NCI-H2171 treated with DMSO at 0.1 percent for 48 hours (cell line): ENCODE measurements at places on chromosomes 1 and 21.

GRCh38 chr1:25831569-25832196, 11.9 kb downstream of the MTFR1L start:
- no peak for DNase-seq

DNA sequence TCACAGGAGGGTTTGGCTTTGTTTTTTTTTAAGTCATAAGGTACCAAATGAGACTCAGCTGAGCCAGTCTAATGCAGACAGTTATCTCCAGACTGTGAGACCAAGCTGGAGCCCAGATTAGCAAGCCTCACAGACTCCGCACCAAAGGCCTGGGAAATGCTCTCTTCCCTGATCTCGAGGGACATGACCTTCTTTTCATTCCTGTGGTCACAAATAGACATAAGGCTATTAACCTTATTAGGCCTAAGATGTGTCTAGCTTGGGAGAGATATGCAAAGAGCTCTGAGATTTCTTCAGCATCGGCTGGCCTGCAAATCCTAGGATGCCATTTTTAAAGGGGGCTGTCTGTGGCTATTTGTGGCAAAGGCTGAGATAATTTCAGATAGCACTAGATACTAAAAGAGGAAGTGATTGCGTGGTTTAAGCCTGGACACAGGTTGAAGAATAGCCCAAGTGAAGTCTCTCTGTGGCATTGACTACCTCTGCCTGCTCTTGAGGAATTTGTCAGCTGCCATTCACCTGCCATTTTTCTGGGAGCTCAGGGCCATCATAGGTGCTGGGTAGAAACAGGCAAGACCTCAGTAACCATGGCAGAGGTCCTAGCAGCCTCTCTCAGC, 301.3 kb downstream of the SIPA1L2 start:
- DNase-seq: no peak

DNA sequence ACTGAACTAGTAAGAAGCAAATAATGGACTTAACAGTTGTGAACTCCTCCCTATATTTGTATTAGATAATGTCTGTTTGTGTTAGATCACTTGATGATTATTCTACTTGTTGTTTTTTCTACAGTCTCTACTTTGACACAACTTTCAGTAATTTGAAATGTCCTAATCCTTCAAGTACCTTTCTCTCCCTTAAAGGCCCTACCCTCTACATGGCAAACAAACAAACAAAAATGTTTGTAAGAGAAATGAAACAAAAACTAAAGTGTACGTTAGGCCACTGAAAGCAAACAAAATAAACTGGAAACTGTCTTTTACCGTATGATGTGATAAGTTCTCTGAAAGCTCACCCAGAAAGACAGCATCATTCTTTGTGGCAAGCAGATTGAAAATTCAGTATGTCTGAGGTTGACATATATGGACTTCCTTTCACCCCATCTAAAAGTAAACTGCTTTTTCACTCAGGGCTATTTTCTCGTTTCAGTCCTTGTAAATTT, 255.9 kb upstream of the SNX7 start:
- no peak for DNase-seq

- DNase-seq: no peak
These were observed 329.3 kb upstream of the NR5A2 start for GRCh38 chr1:199698222-199698621.

DNA sequence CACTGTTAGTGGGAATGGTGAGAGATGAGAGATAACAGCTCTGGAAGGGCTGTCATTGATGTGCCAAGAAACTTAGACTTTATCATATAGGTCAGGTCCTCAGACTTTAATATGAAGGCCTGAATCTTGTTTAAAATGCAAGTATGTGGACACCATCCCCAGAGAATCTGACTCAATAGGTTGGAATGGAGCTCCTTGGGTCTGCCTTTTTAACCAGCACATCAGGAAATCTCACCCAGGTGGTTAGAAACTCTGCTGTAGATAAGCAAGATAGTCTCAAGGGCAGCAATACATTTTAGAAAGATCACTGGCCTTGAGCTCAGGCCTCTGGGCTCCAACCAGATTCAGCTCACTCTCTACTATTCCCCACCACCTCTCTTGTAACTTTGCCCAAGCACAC, 180.4 kb downstream of the SLC44A5 start:
- no peak for DNase-seq
